HCT116 (cell line): ENCODE measurements at places on chromosomes 3 and 15.

- DNase-seq = no peak
These were observed 4.3 kb upstream of the PKM start for GRCh38 chr15:72235298-72235697.

- no peak for DNase-seq
These were observed 13.8 kb upstream of the FAM219B start for GRCh38 chr15:74920456-74920855.

- no peak for DNase-seq
These were observed 14.9 kb downstream of the ACOX2 start for GRCh38 chr3:58521917-58522631.

GRCh38 chr3:129481766-129482332 is 41.8 kb downstream of the IFT122 start:
- no peak for DNase-seq

GRCh38 chr3:51860703-51861665 is at the start of gene IQCF2:
IQCF2 (plus strand) TSS chr3:51861615; CDS start chr3:51861667, 52 bp downstream.
- no peak for DNase-seq

GRCh38 chr3:12294885-12295580 is 6.2 kb downstream of the PPARG start:
- peak; percentile 15 for DNase-seq

- DNase-seq = no peak
These were observed 72.7 kb downstream of the NUP210 start for GRCh38 chr3:13347390-13347950.

- DNase-seq = no peak
These were observed 23.5 kb downstream of the B3GALNT1 start for GRCh38 chr3:161081633-161082032.

GRCh38 chr3:37481982-37482381 is 307.6 kb upstream of the LRRFIP2 start:
- no peak for DNase-seq

DNA sequence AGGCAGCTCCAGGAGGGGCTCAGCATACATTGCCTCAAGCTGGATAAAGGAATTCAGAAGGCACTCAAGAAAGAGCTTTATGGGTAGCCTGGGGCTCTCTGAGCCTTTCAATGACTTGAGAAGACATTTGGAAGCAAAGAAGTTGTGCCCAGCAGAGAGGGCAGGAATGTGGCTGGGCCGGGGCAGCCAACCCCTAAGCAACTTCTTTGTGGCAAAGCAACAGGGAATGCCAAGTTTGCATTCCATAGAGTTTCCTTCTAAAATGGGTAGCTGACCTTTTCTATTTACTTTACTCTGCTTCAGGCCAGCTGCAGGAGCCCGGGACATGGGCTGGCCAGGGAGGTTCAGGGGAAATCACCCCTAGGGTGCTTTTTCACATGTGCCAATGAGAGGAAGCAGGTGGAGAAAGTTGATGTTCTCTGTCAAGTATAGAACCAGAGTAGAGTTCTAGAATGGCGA is 45.6 kb downstream of the CCDC12 start:
- no peak for DNase-seq

GRCh38 chr3:128518587-128519490 is 25.8 kb upstream of the GATA2 start:
- no peak for DNase-seq

DNA sequence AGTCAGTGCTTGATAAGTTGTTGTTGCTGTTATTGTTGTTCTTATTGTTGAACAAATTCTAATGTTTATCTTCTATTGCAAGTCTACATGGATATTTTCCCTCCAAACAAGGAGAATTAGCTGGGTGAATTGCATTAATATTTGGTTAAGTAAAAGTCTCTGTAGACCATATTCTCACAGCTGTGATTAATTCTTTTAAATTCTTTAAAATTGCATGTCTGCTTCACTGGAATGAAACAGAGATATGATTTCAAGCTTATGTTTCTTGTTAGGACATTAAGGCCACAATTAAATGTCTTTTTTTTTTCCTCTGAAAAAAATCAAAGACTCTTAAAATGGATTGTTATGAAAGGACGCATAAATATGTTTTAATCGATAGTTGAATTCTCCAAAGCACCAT is 153.4 kb downstream of the EBLN2 start:
- DNase-seq = no peak

- DNase-seq = no peak
These were observed 24.0 kb downstream of the PSTPIP1 start for GRCh38 chr15:77018796-77019505.

DNA sequence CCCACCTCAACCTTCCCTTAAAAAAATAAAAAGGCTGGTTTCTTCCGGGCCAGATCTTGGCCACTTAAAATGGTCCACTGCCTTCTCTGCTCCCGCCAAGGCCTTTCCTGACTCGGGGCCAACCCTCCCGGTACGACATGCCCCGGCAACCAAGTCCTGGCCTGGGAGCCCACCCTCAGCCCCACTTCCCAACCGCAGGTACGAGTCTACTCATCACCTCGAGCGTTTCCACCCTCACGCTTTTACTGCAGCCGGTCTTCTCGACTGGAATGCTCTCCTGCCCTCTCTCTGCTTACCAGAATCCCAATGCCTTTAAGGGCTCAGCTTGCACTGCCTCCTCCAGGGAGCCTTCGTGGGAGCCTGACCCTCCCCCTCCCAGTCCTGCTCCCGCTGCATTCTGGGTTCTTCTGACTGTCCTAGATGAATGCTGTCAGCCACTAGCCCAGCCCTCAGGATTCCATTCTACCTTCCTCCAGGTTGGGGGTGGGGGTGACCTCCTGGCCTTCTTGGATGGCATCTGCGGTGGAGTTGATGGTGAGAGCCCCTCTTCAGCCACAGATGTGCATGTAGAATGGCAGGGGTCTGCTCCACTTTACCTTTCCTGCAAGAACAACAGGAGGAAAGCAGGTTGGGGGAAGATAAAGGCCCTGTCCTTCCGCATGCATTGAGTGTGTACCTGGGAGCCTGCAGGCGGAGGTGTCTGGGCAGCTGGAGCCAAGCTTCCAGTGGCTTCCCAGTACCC is 1.1 kb upstream of the CSRNP1 start:
- peak; percentile 74 for DNase-seq

- DNase-seq = no peak
These were observed 30.7 kb downstream of the XXYLT1 start for GRCh38 chr3:195240171-195240701.

DNA sequence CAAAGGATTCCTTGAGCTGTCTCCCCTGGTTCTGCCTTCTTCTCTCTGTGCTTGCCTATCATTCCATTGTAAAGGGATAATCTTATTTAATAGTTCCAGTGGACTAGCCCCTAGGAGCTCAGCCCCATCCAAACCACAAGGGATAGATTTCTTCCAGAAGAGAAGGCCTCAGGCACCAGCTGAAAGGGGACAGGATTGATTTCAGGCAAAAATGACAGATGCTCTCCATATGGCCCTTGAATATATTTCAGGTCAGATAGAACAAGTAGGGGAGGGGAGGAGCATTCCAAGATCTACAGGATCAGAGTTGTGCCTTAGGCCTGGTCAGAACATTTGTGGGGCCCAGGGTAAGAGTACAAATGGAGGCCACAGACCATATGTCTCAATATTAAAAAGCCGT is 85.3 kb downstream of the RPLP1 start:
- no peak for DNase-seq

DNA sequence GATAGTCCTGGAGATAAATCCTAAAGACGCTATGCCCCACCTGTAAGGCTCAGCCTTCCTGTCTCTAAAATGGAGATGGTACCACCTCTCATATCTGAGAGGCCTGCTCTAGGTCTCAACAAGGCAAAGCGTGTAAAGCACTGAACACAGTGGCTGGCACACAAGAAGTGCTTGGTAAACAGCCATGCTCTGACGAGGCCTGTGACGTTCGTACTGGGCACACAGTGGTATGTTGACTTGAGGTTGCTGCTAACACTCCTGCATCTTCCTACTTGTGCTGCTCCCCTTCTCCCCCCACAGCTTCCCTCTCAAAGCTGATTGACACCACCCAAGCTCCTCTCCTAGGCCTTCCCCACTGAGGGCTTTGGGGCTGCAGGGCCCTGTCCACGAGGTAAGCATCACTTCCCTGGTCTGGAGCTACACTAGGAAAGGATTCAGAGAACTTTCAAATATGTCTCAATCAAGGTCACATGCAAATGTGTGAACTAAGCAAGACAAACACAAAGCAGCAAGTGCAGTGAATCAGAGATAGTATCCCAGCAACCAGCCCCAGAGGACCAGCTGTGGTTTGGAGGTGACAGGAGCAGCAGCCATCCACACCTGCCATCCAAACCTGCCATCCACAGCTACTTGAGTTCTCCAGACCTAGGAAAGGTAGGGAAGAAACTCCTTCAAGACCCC is 177.5 kb downstream of the STT3B start:
- DNase-seq = no peak

- no peak for DNase-seq
These were observed 989 bp upstream of the PPIB start for GRCh38 chr15:64163659-64164362.

GRCh38 chr3:137194301-137194700 is 236.5 kb downstream of the IL20RB start:
- DNase-seq = no peak

GRCh38 chr15:28994831-28995596 is 109.2 kb downstream of the APBA2 start:
- DNase-seq = no peak

DNA sequence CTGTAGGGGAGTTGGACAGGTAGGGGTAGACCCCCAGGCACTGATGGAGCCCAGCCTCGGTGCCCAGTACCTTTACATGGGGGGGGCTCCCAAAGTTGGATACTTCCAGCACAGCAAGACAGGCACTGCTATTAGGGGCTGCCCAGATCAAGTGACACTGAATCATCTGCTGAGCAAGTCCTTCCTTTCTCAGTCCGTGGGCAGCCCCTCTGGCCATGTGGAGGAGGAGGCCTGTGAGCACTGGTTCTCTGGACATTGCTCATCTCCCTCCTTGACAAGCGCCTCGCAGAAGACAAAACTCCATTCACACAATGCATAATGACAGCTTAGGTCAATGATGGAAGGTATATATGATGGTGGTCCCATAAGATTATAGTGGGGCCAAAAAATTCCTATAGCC is 35.7 kb downstream of the EEFSEC start:
- DNase-seq = no peak

GRCh38 chr3:196772897-196773296 is 33.2 kb downstream of the PAK2 start:
- no peak for DNase-seq

GRCh38 chr3:23495507-23495906 is 292.4 kb downstream of the UBE2E2 start:
- DNase-seq = no peak
